Stimulated activated CD8-positive, alpha-beta memory T cell treated with anti-CD3 and anti-CD28 coated beads, Interleukin-2, amount 100 ng/mL, for 1 hour (primary cell): ENCODE measurements at places on chromosomes 4 and X.

DNA sequence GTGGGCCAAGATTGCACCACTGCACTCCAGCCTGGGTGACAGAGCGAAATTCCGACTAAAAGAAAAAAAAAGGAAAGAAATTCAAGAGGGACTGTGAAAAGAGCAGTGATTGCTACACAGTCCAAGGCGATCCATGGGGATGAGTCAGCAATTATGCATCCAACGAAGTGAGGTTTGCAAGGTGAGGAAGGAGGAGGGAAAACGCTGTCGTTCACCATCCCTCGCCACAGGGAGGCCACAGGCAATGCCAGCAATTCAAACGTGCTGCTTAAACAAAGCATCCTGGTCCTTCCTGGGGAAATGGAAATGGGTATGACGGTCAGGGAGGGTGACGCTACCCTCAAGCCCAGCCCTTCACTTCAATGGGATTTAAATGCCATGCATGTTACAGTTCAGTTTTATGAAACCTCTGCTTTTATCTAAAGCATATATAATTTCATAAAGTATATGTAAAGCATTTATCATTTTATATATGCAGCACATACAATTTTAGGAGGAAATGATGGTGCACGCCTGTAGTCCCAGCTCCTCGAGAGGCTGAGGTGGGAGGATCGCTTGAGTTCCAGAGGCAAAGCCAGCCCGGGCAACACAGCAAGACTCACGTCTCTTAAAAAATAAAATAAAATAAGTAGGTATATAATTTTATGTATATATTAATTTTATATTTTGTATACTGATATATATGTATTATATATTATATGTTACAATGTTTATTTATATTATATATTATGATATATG lies 108.7 kb downstream of the DHRSX start:
- no peak for DNase-seq

GRCh38 chrX:29229802-29230201 lies 642.6 kb downstream of the IL1RAPL1 start:
- DNase-seq: no peak

- no peak for DNase-seq
These were observed 45.2 kb downstream of the HTRA3 start for GRCh38 chr4:8314691-8315255.

- DNase-seq: no peak
These were observed 90.4 kb downstream of the MOSPD2 start for GRCh38 chrX:14963447-14964236.

GRCh38 chr4:172726001-172726423 lies 442.6 kb upstream of the GALNT7 start:
- no peak for DNase-seq

GRCh38 chr4:185110375-185110823 lies 32.7 kb upstream of the SLC25A4 start:
- no peak for DNase-seq

DNA sequence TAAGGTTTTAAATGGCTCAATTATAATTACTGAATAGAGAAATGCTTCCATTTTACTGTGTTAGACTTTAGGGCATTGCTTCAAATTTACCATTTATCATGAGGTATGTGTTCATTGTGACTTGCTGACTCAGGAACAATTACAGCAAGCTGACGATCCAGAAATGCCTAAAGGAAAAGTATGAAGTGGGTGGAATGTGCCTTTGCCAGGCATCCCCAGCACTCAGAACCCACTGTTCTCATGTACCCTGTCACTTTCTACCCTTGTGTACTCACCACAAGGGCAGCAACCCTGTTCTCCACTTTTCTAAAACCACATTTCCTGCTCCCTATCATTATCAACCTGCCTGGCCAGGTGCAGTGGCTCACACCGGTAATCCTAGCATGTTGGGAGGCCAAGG lies 41.5 kb downstream of the QRFPR start:
- DNase-seq: no peak

- no peak for DNase-seq
These were observed 2315.4 kb upstream of the AGA start for GRCh38 chr4:179757641-179758040.

DNA sequence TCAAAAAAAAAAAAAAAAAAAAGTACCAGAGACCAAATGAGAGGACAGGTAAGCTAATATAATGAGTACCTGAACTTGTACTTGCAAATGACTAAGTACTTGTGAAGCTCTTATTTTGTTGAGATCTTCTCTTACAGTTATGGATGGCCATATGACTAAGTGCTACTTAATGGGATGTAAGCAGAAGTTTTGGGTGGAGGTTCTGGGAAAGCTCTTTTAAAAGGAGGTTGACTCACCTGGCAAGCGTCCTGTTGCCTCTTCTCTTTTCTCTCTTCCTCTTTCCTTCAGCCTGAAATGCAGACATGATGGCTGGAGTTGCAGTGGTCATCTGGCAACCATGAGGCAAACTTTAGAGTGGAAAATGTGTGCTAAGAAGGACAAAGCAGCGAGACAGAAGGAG lies 36.9 kb upstream of the MED14 start:
- no peak for DNase-seq

DNA sequence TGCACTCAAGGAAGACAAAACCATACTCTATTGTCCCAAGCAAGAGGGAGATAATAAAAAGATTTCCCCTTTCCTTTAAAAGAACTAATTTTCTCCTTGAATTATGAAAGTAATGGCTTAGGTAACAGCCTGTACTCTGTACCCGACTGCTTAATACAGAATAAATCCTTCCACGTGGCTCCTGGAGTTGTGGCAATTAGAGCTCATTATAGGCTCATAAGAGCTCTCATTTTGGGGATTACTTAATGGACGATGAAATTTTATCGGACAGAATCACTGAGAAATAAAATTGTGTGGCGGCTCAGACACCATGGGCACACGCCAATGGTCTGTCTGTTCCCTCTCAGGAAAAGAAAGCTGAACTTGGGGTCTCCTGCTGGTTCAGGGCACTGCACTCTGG lies 2.8 kb upstream of the GSX2 start:
- no peak for DNase-seq
